ENCODE measurements at places on chromosomes 2 and 18. TPM values are rescaled to one million over a fixed set of nuclear protein-coding genes. Genes with fewer than 3 reads are reported as not detected.

DNA sequence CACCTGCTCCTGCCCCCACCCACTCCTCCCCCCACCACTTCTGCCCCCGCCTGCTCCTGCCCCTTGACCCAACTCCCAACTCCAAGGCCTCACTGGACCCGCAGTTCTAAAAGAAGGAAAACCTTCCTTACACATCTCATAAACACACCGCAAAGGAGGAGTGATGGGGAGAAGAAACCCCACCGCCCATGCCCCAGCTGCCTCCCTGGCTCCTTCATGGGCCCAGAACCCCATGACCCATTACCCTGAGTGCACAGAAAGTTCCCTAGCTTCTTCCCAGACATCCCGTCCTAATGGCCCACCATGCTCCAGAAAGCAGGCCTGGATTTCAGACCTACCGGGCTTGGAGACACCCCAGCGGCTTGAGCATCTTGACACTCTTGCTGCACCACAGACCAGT, 17.8 kb upstream of the CNDP2 start:
- peaks cover 20% of the 10 kb centered on the region for H3K27me3 ChIP-seq
- H3K4me1 ChIP-seq = no peaks in the 10 kb centered on the region
- H3K36me3 ChIP-seq = no peaks in the 10 kb centered on the region
- DNase-seq = no peak

DNA sequence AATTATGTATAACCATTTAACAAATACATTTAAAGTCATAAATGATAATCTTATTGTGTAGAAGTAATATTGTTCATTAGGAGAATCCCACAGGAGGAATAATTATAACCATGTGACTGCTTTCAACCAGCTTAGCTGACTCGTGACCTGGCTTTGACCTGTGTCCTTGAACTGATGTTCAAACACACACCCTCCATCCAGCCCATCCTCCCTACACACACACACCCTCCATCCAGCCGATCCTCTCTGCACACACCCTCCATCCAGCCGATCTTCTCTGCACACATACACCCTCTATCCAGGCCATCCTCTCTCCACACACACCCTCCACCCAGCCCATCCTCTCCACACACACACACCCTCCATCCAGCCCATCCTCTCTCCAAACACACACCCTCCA, 83.5 kb downstream of the EIPR1 start:
- no peak for DNase-seq
- no peak overlapping the region for H3K27ac ChIP-seq
- H3K27me3 ChIP-seq = no peaks in the 10 kb centered on the region

CPO gene
- not detected for polyA plus RNA-seq

DNA sequence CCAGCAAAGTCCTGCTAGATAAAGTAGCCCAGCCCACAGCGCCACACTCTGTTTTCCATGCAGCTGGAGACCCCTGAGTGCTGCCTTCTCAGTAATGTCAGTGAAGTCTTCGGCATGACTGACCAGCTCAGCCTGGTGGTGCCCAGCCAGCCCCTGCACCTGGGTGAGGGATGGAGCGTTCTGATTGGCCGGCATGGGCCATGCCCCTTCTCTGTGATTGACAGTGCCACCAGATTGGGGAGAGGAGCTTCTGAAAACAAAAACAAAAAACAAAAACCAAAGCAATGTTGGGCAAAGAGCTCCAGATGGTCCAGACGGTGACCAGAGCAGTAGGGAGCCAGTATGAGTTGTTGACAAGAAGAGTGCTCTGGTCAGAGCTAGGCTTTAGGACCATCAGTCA, 122.6 kb downstream of the DYSF start:
- DNase-seq = no peak
- H3K27ac ChIP-seq = no peak overlapping the region
- no peaks in the 10 kb centered on the region for H3K27me3 ChIP-seq
- no peaks in the 10 kb centered on the region for H3K4me1 ChIP-seq
- H3K36me3 ChIP-seq = no peaks in the 10 kb centered on the region

DNA sequence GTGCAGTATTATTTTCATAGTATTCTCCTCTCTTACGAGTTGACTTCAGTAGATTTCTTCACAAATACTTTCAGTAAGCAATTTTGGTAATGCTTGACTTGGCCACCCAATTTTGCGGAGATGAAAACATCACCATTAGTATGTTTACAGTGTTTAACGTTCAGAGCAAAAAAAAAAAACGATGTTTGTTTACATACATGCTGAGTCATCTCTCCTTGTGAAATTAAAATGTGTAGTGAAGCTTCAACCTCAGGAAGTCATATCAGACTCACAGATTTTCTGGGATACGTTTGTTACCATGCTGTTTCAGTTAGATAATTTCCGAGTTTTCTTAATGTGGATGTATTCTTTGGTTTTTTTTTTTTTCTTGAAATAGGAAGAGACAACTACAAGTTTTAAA, 100.1 kb downstream of the CTNNA2 start:
- no peaks in the 10 kb centered on the region for H3K27me3 ChIP-seq
- H3K27ac ChIP-seq = no peak overlapping the region
- H3K36me3 ChIP-seq = no peaks in the 10 kb centered on the region
- no peaks in the 10 kb centered on the region for H3K4me1 ChIP-seq
- DNase-seq = no peak

ELOA2 gene
- not detected for polyA plus RNA-seq

DNA sequence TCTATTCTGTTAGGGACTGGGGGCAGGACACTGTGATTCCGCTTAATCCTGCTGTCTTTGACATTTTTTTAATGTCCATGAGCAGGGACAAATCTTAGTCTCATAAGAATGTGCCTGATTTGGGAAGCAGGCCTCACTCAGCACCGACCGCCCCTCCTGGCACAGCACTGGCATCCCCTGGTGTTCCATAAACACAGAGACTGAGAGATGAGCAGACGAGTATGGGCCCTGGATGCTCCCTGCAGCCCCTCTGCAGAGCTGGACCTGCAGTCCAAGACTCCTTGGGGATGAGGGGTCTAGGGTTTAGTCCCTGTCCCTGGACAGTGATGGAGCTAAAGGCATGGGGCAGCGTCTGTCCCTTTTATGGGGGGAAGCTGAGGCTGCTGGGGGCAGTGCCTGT, 81.6 kb downstream of the NDUFA10 start:
- H3K4me1 ChIP-seq = peaks cover 9% of the 10 kb centered on the region
- H3K4me3 ChIP-seq = no peak overlapping the region
- no peaks in the 10 kb centered on the region for H3K36me3 ChIP-seq
- no peak for DNase-seq
- H3K27ac ChIP-seq = no peak overlapping the region

DNA sequence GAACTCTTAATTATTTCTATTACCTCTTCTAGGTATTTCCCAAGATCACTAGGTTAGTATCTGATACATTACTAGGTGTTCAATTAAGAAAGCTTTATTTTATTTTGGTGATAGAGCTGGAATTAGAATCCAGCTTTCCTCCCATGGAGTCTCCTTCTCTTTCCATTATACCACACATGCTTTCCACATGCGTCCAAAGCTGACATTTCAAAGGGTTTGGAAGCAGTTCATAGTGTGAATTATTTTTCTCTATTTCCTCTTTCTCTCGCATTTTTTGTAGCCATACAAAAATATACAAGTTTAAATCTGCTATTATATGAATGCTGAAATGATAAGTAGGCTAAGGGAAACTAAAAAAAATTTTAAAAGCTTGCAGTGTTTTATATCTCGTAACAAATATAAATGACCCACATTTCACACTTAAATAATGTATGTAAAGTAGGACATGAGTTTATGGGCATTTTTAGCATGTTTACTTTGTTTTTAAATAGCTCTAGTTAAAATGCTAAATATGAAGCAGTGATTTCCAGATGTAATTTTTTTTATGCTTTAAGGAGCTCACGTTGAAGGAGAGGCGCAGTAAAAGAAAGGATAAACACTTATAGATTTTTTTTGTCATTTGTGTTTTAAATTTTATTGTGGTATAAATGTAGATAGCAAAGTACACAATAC, 20.1 kb downstream of the ZC3H6 start:
- H3K27me3 ChIP-seq = no peaks in the 10 kb centered on the region
- H3K4me3 ChIP-seq = no peak overlapping the region
- no peak overlapping the region for H3K27ac ChIP-seq
- DNase-seq = no peak

DNA sequence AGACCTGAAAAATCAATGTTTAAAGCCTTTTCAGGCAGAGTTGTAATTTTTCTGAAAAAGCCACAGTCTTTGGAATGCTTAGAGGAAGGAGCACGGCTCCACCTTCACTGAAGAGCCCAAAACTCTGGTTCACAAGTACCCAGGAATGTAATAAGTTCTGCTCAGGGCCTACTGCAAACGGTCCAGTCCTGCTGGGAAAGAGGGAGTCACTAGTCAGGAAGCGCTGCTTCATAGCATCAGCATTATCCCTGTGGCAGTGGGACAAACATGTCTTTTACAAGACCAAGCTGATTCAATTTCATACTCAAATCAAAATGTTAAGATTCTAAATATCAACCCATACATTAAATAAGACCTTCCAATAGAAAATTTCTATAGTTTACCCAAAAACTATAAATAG, 152.9 kb upstream of the PGAP1 start:
- DNase-seq = no peak
- H3K27me3 ChIP-seq = no peaks in the 10 kb centered on the region
- H3K36me3 ChIP-seq = peaks cover 49% of the 10 kb centered on the region
- H3K4me1 ChIP-seq = peaks cover 6% of the 10 kb centered on the region
- H3K4me3 ChIP-seq = no peak overlapping the region

All from naive B cell (primary cell).